Activated T-helper 1 cell treated with Interleukin-2 at 50 U/mL for 16 hours (primary cell): ENCODE measurements at places on chromosomes 6 and 20.
A peak's percentile ranks its signal among the peaks of the same experiment; 100 is the strongest.

DNA sequence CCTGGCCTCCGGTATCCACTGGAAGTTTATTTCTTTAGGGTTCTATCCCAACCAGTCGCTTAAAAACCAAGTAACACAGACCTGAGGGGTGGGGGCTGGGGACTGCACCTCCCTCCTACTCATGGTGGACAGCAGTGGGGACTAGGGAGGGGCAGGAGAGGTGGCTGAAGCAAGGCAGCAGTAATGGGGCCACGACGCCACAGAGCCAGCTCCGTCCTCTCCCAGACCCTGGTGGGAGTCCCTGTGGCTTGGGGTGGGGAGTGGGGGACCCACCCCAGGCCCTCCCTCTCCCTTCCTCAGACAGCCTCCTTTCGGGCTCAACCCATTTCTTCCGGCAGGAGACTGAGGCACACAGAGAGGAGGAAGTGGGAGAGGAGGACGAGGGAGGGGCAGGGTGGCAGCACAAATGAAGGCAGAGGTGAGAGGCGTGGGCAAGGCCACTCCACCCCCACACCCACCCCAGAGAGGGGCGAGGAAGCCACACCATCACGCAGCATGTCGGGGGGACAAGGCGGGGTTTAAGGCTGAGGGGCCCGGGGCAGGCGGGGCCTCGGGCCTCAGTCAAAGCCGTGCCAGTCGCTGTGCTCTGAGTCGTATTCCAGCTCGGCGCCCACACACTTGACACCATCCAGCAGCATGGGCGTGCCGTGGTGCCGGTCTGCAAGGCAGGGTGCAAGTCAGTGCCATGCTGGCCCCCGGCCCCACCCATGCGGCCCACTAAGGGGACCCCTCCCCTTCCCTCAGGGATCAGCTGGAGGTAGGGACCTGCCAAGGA is 13.9 kb downstream of the ADISSP start:
- no peak for DNase-seq

DNA sequence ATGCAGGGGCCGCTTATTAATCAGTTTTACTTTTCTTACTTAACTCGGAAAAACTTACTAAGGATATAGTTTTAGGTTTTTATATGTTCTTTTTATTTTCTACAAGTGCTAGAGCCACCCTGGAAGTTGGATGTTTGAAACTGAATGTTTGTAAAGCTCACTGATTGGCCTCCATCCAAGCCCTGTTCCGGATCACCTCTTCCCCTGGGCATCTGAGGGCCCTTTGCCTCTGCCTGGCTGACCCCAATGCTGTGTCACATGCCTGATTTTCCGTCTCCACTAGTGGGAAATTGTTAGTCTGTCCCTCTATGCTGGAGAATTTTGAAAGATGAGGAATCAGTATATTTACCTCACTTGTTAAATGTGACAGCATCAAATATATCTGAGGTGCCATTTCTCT is 79.3 kb downstream of the SLC35F1 start:
- DNase-seq: no peak

DNA sequence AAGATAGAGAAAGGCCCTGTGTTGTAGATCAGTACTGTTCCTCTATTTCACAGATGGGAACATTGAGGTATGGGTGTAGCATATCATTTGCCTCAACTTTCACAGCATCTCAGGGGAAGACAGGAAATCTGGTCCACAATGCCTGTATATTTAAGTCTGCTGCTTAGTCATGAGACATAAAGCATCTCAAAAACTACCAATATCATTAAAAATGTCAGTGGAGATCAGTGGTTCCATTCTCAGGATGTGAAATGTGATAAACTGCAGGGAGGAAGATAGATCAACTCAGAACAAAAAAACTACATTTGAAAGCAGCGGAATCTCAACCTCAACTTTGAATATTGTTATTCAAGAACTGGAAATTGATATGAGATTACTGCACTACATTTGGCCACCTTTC is 192.9 kb upstream of the PREP start:
- no peak for DNase-seq

DNA sequence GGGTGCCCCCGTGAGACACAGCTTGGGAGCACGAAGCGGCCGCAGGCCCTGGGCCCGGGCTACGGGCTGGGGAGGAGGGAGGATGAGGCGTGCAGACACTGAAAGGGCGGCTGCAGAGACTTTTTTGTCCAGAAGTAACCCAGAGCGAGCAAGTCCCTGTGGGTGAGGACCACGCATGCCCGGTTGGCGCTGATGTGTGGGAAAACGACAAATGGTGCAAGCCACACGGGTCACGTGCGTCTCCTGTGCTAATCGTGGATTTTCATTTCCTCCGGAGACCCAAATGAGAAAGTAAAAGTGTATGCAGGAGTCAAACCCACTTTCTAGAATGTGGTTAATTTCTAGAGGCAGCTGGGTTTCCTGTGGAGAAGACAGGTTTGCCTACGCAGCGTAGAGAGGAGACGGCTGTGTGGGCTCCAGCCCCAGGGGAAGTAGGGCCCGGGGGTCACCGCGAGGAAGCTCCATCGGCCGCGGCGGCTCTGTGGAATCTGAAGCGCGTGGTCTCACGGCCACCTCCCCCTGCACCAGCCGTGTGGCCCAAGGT is 19.0 kb downstream of the DLL1 start:
- peak; percentile 31 for DNase-seq

DNA sequence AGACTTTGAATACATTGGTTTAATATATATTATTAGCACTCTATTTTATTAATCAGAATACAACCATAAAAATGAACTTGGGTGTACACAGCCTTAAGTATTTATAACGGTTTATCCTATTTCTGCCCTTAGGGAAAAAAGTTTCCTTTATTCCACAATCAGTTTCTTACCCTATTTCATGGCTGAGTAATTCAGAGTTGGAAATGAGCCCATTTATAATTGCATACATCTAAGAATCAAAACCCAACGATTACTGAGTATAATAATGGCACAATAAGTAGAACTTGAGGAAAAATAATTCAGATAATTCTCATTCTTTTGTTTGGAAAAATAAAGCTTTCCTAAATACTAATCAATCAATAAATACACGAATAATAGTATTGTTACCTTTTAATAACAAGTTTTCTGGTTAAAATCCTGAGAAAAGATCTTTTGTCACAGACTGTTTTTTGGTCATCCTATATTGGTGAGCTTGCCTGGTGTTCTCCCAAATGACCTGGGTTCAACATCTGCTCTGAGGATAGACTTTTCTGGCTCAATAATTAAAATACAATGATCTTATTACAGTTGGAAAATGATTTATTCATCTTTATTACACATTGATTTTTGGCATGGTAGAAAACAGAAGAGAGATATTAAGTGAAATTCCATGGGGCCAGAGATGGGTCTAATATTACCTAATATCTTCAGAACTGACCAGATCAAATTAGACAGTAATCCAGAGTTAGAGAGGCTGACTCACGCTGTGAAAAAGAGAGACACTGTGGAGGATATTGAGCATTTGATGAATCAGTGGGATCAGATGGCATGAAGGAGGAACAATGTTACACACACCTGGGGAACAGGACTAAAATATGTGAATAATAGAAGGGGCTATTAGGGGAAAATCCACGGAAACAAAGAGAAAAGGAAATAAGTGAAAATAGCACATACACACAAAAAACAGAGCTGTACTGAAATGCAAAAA is 162.1 kb upstream of the TBX18 start:
- DNase-seq: no peak

- DNase-seq: no peak
Observed at GRCh38 chr6:10205892-10206291, 209.0 kb downstream of the TFAP2A start.

GRCh38 chr20:3704087-3704486 is 8.3 kb downstream of the SIGLEC1 start:
- DNase-seq: no peak

GRCh38 chr6:103215847-103216246 is 1643.9 kb downstream of the HACE1 start:
- no peak for DNase-seq

- DNase-seq: no peak
Observed at GRCh38 chr6:119612911-119613381, 263.4 kb upstream of the MAN1A1 start.

DNA sequence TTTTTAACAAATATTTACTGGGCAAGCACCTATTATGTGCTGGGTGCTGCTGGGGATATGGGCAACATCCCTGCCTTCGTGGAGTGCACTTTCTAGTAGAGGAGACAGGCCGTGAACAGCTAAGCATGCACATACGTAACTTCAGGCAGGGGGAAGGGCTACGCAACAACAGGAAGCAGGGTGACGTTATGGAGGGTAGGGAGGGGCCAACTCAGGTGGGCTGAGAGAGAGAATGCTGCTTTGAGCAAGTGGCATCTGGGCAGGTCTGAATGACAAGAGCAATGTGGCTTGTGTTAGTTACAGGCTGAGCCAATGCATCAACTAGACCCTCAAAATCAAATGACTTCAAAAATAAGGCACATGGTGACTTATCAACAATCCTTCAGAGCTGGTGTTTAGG is 112.1 kb downstream of the CDC5L start:
- DNase-seq: no peak

- DNase-seq: no peak
Observed at GRCh38 chr6:47263268-47263667, 46.4 kb downstream of the TNFRSF21 start.

DNA sequence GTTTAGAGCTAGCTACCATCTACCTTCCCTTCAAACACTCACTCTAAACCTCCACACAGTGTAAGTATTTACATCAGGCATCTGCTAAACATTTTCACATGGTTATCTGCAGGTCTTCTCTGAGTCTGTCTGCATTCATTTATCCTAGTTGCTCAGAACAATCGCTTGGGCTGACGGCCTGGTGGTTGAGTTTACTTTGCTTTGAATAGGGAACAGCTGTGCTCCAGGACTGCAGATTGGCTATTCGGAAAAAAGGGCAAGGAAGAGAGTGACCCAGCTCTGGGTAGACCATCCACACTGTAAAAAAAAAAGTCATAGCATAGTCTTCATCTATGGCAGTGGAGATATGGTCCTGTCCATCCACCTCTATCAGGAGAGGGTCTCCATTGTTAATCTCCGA is 115.3 kb upstream of the ESR1 start:
- DNase-seq: no peak
